ENCODE measurements at places on chromosomes 2 and 18. TPM values are rescaled to one million over a fixed set of nuclear protein-coding genes. Genes with fewer than 3 reads are reported as not detected.

Gene UGT1A10
- total RNA-seq: 19.0 TPM

GRCh38 chr2:50840341-50841124 lies 191.4 kb downstream of the NRXN1 start:
- DNase-seq: no peak

- DNase-seq: no peak
Measured at GRCh38 chr2:160322320-160322719, 122.2 kb upstream of the ITGB6 start.

- peak; percentile 97 for DNase-seq
Measured at GRCh38 chr2:201257956-201258665, 2.2 kb upstream of the CASP8 start.

DNA sequence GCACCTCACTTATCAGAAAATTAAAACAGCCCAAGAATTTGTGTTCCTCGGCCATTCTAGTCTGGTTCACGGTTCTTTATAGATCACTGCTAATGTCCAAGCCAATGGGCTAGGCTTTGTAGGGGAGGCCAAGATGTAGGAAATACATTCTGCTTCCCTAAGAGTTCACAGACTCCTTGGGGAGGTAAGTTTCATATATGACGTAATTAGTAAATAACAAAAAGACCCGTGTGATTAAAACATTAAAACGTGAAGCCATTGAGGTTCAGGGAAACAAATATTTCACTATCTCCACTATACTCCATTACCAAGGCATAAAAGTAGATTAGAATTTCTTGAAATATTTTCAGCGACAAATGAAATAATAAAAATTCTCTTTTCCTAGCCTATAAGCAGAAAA lies 272.5 kb upstream of the KLHL29 start:
- no peak for DNase-seq

DNA sequence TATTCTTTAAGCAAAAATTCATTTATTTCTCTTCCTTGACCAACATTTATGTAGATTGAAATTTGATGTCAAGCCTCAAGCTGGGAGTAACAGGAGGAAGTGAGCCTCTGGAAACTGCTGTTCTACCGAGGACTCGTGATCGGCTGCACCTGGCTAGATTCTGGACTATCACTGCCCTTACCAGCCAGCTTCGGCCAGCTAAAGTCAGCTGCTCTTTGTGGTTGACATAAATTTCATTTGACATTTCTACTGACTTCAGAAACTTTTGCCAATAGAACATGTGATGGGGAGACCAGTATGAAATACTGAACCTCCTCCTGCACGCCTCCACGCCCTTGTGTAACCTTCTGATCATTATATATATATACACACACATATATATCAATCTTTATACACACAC lies 74.2 kb upstream of the RGPD5 start:
- no peak for DNase-seq

Gene MRPS9
- total RNA-seq: 34.7 TPM

DNA sequence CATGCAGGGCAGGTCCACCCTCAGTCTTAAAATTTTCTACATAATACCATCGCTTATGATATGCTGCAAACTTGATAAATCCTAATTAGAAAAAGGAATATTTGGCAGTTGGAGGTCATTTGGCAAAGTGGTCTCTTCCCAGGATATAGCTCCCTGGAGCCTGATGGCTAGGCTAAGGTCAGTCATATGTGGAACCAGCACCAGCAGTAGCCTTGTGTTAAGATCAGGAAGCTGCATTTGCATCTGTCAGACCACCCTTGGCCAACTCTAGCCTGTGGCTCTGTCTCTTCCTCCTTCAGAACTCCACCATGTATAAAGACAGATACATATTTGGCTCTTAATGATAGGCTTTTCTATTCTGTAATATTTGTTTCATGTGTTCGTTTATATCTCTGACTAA lies 5.4 kb upstream of the HK2 start:
- DNase-seq: no peak

DNA sequence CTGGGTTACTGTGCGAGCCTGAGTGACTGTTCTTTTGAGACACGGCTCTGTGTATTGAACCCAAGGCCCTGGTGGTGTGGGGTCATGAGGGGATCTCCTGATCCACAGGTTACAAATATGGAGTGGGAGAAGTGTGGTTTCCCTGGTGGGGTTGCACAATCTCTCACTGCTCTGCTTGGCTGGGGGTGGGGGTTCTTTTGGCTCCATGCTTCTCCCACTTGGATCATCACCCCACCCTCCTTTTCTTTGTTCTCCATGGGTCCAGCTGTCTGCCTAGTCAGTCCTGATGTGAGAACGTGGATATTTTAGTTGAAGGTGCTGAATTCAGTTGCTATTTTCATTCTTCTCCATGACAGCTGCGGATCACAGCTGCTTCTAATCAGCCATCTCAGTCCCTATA lies 37.8 kb downstream of the AGPS start:
- DNase-seq: no peak

Gene RNF152
- 17.3 TPM for total RNA-seq

DNA sequence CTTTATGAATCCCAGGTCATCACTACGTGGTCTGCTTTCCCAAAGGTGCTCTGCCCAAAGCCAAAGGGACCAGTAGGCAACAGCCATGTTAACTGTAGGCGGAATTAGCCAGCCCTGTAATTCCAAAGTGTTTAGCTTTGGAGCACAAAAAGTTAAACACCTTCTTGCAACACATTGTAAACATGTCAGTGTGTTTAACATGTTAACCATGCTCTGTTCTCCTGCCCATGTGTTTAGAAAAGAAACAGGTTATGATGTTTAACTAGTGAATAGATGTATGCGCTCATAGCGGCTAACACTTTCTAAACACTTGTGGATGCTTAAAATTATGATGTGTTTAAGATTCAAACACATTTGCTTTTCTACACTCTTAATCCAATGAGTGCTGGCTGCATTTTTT lies 292.4 kb downstream of the SRBD1 start:
- DNase-seq: no peak

DNA sequence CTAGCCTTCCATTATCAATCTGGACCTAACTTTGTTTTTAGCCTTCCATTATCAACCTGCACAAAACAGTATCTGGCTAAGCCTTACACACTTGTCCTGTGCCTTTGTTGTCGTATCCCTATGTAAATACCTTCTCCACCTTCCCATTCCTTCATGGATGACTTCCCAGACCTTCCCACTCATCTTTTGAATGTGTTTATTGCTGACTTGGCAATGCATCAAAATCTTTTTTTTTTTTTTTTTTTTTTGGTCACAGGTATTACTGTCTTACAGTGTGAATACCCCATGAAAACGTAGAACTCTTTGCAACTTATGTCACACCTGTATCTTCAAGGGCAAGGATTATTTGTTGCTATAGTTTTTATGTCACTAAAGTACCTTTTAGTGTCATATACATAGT lies 25.7 kb downstream of the RPE start:
- no peak for DNase-seq

GRCh38 chr2:109523536-109524361 lies 90.0 kb downstream of the SEPTIN10 start:
- no peak for DNase-seq

- DNase-seq: no peak
Measured at GRCh38 chr18:3679241-3679640, 229.3 kb downstream of the TGIF1 start.

DNA sequence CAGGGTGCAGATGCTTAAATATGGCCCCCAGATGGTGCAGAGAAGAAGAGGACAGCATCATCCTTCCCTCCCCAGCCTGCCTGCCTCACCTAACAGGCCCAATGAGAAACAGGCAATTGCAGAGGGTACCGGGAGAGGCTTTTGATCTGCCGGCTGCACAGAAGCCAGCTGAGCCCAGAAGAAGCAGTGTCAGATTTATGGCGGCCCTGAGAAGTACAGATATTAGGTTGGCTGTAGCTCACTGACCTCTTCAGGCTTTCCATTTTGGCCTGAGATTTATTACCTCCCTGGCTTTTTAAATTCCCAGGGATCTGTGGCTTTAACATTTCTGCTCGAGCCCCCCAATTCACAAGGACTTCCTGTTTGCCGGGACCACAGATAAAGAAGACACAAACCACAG lies 278.7 kb downstream of the EN1 start:
- DNase-seq: no peak

GRCh38 chr2:2974982-2975381 lies 402.6 kb downstream of the EIPR1 start:
- no peak for DNase-seq

Gene FBXO36
- not detected for total RNA-seq
